Bronchial epithelial cell (primary cell): ENCODE measurements at places on chromosomes 2 and 18. TPM values are rescaled to one million over a fixed set of nuclear protein-coding genes. Genes with fewer than 3 reads are reported as not detected.

The KLHL41 gene
- total RNA-seq: under 0.01 TPM in 1 of 2 replicates, not detected in the other

- no peak for DNase-seq
These were observed 17.1 kb downstream of the MXD1 start for GRCh38 chr2:69931832-69932595.

The CHMP3 gene
- 60.6 and 87.6 TPM in 2 replicates for total RNA-seq

The CD8A gene
- total RNA-seq: under 0.01 TPM in 2 replicates

DNA sequence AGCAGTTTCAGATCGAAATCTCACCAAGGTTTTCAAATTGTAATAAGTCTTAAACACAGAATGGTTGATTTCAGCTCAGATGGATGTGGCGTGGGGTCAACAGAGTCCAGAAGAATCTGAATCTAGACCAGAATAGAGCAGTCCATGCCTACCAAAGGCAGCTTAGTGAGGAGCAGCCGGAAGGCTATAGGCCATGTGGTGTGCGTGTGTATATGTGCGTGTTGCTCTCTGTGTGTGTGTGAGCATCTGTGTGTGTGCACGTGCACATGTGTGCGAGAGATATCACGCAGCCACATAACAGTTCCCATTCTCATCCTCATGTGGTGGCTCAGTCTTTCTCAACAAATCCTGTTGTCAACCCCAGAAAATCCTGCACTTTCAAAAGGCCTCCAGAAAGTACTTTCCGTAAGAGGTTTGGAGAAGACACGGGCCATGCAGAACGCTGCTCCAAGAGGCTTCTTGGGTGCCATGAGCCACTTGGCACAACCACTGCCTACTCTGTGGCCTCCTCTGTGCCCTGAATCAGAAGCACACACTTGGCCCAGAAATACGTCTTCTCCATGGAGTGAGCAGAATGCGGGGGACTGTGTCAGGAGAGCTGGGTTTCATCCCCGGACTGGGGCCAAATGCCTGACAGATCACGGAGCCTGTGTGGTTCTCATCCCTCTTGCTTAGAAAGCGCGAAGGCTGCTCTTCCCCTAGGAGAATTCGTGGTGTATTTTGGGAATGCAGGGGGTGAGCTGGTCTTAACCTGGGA lies 67.3 kb downstream of the ACKR3 start:
- DNase-seq: no peak

The REG1B gene
- not detected in 2 replicates for total RNA-seq

DNA sequence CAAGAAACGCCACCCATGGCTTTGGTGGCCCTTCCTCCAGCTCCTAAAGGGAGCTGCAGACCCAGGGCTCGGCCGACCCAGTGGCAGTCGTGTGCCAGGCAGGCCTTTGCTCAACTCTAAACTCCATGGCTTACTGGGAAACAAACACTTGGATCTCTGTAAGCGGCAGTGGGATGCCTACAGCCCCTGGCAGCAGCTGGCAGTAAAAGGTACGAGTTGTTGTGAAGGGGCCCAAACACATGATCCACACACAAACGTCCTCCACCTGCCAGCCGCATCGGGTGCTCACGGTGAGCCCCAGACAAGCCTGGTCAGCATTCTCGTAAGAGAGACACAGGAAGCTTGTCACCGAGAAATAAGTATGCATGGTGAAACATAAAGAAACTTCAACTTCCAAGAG lies 214.9 kb downstream of the MGAT5 start:
- DNase-seq: no peak

GRCh38 chr2:241616168-241617125 lies 20.5 kb downstream of the THAP4 start:
- no peak for DNase-seq

The GPBAR1 gene
- under 0.01 TPM in 1 of 2 replicates, not detected in the other for total RNA-seq
